Hindlimb muscle (tissue), 1 donor: ENCODE measurements at places on chromosomes 16 and 17. TPM values are rescaled to one million over a fixed set of nuclear protein-coding genes. Genes with fewer than 3 reads are reported as not detected.

ZG16 gene
- polyA plus RNA-seq = not detected

ACSM5 gene
- 0.66 TPM for polyA plus RNA-seq

DNAAF8 gene
- polyA plus RNA-seq = 1.1 TPM

SEPTIN12 gene
- not detected for polyA plus RNA-seq

RAB11FIP4 gene
- polyA plus RNA-seq = 0.93 TPM

SSTR5 gene
- not detected for polyA plus RNA-seq

TBC1D3 gene
- 0.34 TPM for polyA plus RNA-seq

GRCh38 chr17:76166168-76166567, 25.1 kb upstream of the FOXJ1 start:
- DNase-seq = no peak

- no peak for DNase-seq
Measured at GRCh38 chr17:82480318-82480717, 21.8 kb downstream of the NARF start.

- no peak for DNase-seq
Measured at GRCh38 chr16:23500862-23501225, 9.4 kb downstream of the GGA2 start.

DNA sequence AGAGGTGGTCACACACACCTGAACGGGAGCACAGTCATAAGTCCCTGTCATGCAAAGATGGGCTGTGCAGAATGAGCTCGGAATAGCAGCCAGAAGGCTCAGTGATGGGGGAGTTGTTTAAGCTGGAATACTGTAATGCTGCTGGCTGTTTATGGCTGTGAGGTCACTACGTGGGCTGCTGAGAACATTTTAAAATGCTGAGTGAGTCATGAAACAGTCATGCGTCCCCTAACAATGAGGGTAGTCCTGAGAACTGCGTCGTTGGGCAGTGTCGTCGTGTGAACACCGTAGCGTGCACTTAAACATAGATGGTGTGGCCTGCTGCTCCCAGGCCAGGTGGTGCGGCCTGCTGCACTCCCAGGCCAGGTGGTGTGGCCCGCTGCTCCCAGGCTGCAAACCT, 39.7 kb downstream of the TBCD start:
- no peak for DNase-seq

- no peak for DNase-seq
Measured at GRCh38 chr16:4114257-4115208, 1.7 kb downstream of the ADCY9 start.

DNA sequence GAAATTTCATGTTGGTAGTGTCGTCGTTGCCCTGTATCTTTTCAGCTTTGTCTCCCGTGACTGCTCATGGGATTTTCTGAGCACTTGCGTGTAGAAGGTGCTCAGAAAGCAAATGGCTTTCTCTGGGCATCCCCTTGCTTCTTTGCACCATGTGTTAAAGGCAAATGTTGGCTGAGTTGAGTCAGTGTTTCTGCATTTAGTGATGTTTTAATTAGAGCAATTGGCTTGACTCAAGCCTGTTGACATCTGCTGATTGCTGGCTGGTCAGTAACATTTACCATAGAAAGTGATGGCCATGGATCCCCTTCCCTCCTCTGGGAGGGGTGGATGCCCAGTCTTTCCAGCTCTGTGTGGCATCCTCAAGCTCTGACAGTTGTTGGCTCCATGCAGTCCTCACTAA, 187.2 kb upstream of the MPHOSPH6 start:
- no peak for DNase-seq

- no peak for DNase-seq
Measured at GRCh38 chr16:53209429-53209828, 154.6 kb downstream of the CHD9 start.

DNA sequence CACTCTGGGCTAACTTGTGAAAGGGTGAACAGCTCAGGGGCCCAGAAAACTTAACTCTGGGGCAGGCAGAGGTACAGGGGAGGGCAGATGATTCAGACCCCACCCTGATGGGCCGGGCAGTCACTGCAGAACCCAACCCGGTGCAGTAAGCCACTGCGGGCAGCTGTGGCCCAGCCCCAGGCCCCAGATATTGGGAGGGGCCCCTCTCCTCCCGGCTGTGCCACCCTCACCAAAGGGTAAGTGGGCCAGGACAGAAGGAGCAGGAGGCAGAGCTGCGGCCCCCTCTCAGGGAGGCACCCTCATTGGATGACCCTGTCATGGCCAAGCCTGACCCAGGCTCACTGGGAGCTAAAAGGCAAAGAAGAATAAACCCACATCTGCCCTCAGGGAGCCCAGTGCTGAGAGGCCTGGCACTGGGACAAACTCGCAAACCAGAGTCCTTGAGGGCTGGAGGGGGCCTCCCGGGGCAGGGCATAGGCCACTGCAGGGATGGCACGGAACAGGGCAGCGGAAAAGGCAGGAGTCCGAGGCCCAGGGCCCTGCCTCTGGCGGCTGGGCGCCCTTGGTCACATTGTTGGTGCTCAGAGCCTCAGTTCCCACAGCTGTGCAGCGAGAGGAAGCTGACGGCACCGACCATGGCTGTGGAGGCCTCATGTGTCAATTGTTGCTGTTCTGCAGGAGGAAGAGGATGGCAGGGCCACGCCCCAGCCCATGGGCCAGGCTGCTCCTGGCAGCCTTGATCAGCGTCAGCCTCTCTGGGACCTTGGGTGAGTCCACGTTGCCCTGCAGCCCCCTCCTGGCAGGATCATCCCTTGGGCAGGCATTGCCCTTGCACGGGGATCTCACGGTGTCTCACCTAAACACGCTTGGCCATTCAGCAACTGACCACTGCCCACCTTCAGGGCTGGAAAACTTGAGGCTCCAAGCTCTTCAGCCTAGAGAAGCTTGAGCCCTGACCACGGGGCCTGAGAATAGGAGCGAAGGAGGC, 3.1 kb downstream of the ITGB4 start:
- no peak for DNase-seq

- DNase-seq = no peak
Measured at GRCh38 chr17:61140081-61140786, 259.4 kb upstream of the TBX2 start.

DNA sequence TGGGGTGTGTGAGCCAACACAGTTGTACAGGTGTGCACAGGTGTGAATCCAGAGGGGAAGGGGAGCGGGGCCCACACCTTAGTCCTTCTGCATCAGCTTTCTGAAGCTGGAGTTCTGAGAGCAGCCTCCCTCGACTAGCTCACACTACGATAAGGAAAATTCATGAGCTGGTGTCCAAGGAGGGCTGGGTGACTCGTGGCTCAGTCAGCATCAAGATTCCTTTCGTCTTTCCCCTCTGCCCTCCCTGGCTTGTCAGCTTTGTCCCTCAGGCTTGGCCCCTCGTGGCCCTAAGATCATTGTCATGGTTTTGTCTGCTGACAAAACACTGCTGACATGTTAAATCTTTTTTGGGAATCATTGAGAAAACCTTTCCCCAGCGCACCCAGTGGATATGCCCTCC, 47.5 kb downstream of the OR1D5 start:
- DNase-seq = no peak

- peak; percentile 86 for DNase-seq
Measured at GRCh38 chr17:979539-980405, at the start of gene NXN. Gene NXN (minus strand): TSS chr17:979776.

DNA sequence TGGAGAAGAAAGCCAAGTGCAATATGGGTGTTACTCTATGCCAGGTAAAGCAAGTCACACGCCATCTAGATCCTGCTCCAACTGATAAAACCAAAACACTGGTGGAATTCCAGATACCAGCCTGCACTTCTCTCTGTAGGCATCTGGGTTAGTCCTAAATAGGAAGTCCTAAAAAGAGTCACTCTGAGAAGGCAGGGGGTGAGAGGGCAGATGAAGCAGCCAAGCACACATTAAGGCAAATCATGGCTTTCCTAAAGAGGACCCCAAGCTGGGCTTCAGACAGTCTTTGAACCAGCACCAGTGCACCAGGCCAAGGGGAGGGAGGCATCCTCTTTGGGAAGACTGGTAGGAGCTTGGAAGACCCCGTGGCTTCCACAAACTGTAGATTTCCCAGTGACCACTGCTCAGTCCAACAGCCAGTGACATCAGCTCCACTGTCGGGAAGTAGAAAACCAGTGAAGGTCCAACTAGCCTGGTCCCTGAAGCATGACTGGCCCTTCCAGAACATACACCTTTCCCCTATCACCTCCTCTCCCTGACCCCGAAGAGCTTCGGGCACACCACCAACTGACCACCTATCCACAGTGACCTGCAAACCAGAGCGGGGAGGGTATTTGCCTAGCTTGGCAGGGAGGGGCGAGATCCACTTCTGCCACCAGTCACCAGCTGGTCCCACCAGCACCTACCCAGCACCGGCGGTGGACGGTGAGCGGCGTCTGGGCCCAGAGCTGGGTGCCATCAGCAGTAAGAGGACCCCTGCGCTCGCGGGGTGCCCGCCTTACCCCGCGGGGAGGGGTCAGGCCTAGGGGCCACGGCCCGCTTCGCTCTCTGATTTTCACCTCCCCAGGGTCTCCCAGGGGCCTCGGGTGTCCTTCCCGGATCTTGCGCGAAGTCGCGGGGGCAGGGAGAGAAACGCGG, 1.0 kb downstream of the LITAF start:
- DNase-seq = no peak
